ENCODE measurements at places on chromosomes 13 and 19. TPM values are rescaled to one million over a fixed set of nuclear protein-coding genes. Genes with fewer than 3 reads are reported as not detected.
A peak's percentile ranks its signal among the peaks of the same experiment; 100 is the strongest.

Gene POU4F1
- 7.3 TPM for polyA plus RNA-seq

Gene ARL11
- 0.23 TPM for polyA plus RNA-seq

Gene RAB3A
- 5.1 TPM for polyA plus RNA-seq

Gene ZNF816
- 8.0 TPM for polyA plus RNA-seq

Gene SOX1
- not detected for polyA plus RNA-seq

Gene CACNA1A
- polyA plus RNA-seq = 0.76 TPM

Gene RFPL4AL1
- 1.3 TPM for polyA plus RNA-seq

DNA sequence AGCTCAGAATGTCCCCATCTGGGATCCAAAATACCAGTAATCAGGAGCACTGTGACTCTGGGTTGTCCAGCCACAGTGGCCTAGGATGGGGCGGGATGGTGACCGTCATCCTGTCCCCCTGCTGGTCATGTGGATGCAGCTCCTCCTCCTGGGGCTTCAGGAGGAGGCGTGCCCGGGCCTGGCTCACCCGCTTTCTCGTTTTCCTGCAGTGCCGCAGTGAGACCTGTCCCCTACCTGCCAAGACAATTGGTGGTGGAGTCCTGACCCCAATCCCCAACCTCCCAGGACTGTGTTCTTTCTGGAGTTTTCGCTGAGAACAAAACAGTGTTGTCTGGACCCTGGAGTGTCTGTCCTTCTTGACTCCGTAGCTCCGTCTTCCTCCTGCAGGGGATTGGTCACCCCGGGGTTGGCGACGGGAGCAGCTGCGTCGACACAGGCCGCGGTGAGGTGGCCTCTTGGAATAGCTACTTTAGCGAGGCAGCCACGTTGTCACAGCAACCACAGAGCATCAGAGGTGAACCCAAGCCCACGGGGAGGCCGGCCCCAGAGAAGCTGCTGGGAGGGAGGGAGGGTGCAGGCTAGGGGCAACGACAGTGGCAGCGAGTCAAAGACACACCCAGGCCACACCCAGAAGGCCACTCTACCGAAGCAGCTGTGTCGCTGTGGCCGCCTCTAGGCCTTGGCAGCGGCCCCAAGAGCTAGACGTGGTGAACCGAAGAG, 10.2 kb upstream of the EMC10 start:
- peak; percentile 41 for DNase-seq

DNA sequence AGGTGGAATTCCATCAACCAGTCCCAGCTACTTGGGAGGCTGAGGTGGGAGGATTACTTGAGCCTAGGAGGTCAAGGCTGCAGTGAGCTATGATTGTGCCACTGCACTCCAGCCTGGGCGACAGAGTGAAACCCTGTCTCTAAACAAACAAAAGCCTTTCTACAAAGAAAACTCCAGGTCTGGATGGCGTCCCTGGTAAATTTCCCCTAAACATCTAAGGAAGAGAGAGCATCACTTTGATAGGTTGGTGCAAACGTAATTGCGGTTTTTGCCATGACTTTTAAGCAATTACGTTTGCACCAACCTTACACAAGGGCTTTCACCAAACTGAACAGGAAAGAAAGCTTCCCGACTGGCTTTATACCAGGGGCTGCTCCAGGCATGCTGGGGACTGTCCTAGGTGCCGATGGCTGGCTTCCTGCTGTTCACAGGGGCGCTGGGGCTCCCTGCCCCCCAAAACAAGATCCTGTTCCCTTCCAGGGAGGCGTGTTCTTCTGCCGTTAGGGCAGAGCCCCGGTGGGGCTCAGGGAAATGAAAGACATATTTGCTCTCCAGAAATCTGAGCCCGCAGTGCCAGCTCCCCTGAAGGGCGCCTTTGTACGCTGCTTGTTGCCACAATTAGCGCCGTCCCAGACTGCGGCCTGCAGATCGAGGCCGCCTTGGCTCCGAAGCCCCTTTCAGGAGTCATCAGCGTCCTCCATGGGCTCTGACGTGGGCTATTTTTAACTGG, 38.7 kb upstream of the KLF2 start:
- peak; percentile 48 for DNase-seq

DNA sequence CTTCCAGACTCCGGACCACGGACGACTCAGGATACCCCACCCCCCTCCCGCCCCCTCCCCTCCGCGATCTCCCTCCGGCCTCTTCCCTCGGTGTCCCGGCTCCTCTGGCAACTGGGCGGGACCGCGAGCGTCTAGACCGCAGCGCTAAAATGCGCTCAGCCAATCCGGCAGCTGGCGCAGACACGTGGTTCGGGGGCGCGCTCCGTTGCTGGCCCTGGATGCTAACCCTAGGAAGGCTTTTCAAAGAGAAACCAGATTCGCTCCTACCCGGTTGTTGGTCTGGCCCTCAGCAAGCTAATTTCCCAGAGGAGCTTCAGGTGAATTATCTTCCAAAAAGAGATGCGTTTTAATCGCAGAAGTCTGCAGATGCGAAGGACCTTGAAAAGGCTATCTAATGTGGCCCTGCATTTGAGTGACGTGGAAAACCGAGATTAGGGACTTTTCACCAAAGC, at the start of gene DZIP1:
Gene DZIP1 (minus strand): TSS at position 106 of the 452 bp plus-strand sequence. CDS start 2,677 bp downstream, outside the sequence.
- DNase-seq = peak; percentile 88

DNA sequence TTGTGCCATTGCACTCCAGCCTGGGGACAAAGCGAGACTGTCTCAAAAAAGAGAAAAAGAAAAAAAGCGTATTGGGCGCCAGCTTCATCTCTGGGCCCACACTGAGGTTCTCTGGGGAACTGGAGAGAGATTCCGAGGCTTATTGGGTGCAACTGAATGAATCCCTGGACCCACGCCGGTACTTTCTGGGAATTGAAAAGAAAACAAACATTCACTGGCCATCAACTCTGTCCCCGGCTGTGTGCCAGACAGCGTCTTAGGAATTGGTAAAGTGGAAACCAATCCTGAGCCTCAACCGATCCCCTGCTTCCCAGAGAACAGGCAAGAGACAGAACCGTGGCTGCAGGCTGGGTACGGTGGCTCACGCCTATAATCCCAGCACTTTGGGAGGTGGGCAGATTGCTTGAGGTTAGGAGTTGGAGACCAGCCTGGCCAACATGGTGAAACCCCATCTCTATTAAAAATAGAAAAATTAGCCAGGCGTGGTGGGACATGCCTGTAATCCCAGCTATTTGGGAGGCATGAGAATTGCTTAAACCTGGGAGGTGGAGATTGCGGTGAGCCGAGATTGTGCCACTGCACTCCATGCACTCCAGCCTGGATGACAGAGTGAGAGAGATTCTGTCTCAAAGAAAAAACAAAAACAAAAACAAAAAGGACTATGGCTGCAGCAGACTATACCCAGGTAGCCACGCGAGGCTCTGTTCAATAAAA, 8.6 kb downstream of the ANO8 start:
- DNase-seq = no peak

DNA sequence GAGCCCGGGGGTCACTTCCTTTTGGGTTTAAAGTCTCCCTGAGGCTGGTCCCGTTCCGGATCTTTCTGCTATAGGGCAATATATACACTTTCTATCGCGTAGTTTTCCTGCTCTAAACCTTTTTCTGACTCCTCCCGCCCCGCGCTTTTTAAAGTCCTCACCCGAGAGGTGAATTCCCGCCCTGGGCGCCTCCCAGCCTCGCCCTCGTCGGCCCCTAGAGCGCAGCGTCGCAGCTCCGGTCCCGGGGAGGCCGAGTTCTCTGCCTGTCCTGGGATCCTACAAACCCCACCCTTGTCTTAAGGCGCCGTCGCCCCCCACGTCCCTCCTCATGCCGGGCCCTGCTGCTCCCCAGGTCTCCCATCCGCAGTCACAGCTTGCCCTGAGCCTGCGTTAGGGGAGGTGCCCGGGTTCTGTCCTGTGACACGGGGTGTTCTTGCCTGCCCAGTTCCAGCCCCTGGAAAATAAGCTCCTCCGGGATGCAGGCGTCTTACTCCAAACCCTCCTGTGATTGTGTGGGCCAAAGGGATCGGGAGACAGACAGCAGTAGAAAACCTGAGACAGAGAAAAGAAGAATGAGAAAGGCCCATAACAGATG, 491 bp downstream of the ZNF525 start:
- no peak for DNase-seq

DNA sequence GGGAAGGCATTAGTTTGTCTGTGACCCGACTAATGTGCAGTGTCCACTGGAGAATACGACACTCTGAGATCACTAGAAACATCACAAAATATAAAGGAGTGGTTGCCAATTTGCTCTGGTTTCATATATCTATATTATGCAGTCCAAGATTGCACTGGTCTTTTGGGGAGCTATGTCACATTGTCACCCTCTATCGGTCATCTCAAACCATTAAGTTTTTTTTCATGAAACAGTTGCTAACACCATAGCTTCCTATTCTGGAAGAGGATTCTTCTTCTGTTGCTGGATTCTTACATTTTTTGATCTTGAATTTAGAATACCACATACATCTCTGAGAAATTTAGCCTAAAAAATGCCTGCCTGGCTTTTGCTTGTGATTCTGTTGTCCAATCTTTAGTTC, 168.6 kb downstream of the LACC1 start:
- DNase-seq = no peak

DNA sequence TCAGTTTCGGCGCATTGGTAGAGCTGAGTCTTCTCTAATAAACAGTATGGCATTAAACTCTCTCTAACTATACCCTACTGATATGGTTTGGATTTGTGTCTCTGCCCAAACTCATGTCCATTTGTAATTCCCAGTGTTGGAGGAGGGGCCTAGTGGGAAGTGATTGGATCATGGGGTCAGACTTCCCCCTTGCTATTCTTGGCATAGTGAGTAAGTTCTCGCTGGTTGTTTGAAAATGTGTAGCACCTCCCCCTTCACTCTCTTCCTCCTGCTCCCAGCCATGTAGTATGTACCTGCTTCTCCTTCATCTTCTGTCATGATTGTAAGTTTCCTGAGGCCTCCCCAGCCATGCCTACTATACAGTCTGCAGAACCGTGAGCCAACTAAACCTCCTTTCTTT, 682.7 kb upstream of the ARGLU1 start:
- DNase-seq = no peak

DNA sequence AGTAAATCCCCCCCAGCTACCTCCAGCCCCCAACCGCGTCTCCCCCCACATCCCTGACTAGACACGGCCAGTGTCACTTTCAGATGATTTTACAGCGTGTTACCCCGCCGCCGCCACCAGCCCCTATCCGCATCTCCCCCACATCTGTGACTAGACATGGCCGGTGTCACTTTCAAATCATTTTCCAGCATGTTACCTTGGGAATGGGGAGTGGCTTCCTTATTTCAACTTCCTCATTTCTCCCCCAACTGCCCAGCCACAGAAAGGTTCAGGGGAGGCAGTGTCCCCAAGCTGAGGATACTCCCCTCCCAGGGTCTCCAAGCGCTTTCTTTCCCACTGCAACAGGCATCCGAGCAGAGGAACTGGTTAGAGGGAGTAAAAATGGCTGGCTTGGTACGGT, 18.4 kb downstream of the ADGRL1 start:
- no peak for DNase-seq

- no peak for DNase-seq
Measured at GRCh38 chr13:23789576-23790346, 99.4 kb downstream of the MIPEP start.

- no peak for DNase-seq
Measured at GRCh38 chr19:48914181-48914580, 14.1 kb downstream of the NUCB1 start.

DNA sequence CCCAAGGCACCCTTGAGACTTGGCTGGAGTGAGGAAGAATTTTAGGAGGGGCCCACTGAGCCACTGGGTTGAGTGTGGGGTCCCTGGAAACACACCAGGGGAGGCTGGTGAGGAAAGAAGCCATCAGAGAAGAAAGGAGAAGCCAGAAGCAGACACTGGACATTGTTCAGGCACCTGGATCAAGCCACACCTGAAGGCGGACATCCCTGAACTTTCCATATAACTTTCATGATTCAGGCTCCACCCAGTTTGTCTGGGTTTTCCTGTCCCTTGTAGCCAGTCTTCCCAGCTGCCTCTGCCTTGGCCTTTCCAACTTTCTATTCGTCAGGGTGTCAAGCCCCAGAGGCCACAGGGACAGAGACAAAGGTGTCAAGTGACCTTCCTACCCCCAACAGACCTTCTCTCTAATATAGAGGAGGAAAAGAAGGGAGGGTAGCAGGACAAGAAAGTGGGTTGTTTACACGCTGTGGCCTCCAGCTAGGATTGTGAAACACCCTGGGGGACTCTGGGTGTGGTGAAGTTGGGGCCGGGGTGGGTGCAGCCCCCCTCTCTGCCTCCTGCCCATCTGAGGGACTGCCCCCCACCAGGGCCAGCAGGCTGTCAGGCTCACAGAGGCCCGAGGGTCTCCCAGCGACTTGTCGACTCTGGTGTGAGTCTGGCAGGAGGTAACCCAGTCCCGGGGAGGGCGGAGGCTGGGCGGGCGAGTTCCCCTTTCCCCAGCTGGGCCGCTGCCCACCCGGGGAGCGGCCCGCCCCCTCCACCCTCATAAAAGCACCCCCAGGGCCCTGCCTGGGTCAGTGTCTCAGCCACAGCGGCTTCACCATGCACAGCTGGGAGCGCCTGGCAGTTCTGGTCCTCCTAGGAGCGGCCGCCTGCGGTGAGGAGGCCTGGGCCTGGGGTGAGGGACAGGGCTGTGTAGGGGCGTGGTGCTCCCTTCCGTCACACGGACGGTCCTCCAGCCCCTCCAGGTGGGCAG, at the start of gene CFD:
Gene CFD (plus strand): TSS at position 797 of the 976 bp plus-strand sequence. CDS start 26 bp downstream, at position 823.
- no peak for DNase-seq

DNA sequence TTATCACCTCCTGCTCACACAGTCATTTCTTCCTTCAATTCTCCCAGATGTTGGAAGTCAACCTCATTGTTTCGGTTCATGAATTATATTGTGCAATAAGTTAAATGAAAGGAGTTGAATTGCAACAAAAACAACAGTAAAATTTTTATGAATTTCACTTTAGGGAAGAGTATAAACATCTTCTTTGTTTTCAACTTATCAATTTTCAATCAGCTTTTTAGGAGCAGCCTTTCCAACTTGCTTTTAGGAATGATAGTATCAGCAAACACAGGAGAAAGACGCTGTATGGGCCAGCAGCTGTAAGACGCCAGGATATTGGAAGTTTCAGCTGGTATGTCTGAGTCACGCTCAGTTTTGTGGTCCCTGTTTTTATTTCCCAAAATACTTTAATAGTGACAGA, 132.5 kb upstream of the ARGLU1 start:
- DNase-seq = no peak

- no peak for DNase-seq
Measured at GRCh38 chr13:20416223-20416745, 109.4 kb downstream of the CRYL1 start.

GRCh38 chr13:111007209-111007608, 92.3 kb upstream of the ANKRD10 start:
- no peak for DNase-seq

- no peak for DNase-seq
Measured at GRCh38 chr13:101967216-101967615, 434.6 kb downstream of the FGF14 start.

GRCh38 chr13:73131247-73131646, 72.4 kb downstream of the KLF5 start:
- no peak for DNase-seq

GRCh38 chr19:42450314-42450934, 7.7 kb upstream of the CXCL17 start:
- DNase-seq = peak; percentile 72
